ENCODE measurements at places on chromosomes 6 and 20.
A peak's percentile ranks its signal among the peaks of the same experiment; 100 is the strongest.

DNA sequence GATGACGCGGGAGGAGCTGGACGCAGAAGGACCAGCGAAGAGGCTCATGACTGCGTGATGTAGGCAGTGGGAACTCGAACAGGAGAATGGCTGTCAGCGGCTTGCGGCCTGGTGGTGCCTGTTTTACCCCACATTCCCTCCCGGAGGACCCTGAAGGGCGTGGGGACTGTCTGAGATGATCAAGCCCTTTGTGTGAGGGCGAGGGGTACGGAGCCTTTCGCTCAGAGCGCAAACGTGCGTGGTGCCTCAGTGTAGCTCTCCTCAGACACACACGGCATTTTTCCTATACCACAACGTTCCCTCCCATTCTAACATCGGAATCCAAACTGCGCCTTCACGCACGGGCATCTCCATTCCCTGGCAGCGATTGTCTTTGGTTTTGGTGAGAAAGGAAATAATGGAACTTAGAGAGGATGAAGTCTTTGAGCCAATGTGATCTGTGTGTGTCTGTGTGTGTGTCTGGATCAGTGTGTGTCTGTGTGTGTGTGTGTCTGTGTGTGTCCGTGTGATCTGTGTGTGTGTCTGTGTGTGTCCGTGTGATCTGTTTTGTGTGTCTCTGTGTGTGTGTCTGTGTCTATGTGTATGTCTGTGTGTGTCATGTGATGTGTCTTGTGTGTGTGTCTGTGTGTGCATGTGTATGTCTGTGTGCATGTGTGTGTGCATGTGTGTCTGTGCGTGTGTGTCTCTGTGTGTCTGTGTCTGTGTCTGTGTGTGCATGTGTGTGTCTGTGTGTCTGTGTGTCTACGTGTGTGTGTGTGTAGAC is 5.3 kb downstream of the PTK6 start:
- DNase-seq, result no peak

- no peak for DNase-seq
These were observed 285.4 kb upstream of the CHD6 start for GRCh38 chr20:41903586-41903985.

DNA sequence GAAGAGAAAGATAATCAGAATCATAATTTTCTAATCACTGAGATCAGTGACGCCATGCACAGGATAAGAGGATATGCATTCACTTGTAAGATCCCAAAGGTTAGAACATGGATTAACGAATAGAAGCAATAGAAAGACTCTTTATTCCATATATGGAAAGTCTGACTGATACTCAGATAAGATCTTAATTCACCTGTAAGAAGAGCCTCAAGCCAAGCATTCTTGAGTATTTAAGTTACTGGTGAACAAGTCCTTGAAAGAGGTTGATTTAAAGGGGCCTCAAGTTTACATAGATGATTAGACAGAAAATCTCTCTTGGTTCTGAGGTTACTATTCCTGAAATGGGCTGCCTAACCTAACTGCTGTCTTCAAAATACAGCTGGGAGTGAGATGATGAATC is 53.8 kb upstream of the MTRF1L start:
- DNase-seq, result no peak

- peak; percentile 67 for DNase-seq
These were observed 58.7 kb upstream of the SLC2A12 start for GRCh38 chr6:134111062-134111677.

DNA sequence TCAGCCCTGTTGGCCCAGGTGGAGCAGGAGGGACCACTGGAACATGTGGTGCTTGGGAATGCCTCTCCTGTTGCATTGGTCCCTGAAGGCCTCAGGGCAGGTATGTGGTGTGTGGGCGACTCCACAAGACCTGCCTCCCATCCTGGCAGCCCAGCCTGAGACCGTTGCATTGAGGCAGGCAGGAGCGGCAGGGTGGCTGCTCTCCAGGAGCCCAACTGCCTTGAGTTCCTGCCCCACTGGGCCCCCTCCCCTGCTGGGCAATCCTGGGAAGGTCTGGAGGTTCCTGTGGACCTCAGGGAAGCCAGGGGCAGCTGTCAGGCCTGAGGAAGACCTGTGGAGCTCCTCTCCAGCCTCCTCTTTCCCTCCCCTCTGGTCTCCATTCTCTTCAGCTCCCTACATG is 19.8 kb downstream of the MAVS start:
- DNase-seq, result no peak

GRCh38 chr6:45922728-45923351 is 92.8 kb downstream of the CLIC5 start:
- peak; percentile 54 for DNase-seq
